ENCODE measurements at places on chromosomes 1 and 21.

DNA sequence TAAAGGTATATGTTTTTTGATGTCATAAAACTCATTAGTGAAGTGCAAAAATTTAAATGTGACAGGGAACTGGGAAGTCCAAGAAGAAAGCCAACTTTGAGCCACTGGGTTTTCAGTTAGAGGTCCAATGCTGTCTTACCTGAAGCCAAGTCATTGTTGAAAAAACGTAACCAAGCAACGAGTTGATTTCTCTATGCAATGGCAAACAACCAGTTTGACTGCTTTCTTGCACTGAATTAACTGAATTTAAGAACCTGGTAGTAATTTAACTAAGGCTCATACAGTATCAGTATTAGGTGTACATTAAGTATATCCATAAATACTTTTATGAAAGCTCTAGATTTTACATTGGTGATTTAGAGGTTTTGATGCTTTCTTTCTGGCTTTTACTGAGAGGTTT is 20.2 kb upstream of the S1PR1 start:
- no peak for DNase-seq

DNA sequence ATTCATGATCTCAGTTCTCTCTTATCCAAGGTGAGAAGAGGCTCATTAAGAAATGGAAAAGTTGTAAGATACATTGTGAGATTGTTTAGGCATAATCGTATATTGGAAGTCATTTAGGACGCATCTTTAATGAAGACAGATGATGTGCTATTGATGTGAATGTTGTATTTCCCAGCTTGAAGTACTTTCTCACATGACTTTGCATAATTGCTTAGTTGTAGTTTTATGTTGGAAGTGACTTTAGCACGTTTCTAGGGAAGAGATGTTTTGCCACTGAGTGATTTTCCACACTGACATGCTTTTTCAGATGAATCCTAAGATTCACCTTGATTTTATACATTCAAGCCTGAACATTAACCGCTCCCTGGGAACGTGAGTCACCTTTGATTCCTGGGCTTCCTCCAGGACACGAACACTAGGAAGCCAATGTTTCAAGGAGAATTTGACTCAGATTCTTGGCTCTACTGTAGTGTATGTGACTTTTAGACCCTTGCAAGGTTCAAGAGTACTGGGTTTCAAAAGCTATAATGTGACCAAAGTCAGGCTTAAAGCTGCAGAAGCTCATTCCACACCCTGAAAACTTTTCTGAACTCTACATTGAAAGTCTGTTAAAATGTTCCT is 27.9 kb downstream of the ANGEL2 start:
- no peak for DNase-seq

DNA sequence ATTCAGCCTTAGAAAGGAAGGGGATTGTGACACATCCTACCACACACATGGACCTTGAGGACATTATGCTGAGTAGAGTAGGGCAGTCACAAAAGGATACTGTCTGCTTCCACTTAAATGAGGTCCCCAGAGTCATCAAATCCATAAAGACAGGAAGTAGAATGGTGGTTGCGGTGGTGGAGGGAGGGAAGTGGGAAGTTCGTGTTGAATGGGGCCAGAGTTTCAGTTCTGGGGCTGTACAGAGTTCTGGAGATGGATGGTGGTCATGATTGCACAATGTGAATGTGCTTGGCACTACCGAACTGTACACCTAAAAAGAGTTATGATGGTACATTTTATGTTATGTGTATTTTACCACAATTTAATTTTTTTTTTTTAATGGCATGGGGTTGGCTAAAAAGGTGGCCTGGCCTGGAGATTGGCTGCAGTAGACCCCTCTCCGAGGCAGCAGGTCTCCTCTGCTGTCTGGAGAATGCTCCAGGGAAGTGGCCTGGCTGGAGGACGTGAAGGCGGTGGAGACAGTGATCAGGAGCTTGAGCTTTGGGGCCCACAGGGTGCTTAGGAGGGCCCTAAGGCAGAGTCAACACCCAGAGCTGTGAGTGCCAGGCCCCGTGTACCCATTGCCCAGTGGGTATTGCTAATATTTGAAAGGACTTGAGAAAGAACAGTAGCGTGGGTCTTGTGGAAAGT is 30.4 kb downstream of the IFNGR2 start:
- DNase-seq = no peak

DNA sequence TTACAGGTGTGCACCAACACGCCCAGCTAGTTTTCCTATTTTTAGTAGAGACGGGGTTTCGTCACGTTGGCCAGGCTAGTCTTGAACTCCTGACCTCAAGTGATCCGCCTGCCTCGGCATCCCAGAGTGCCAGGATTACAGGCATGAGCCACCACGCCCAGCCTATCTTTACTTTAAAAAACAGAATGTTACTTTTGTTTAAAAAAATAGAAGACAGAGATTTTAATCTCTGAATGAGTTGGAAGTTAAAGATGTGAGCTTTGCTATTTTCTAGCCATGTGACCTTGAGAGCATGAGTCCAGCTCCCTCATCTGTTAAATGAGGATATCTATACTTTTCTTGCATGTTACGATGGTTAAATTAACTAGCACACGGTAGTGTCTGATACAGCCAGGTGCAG is 3.9 kb upstream of the PUM1 start:
- no peak for DNase-seq

DNA sequence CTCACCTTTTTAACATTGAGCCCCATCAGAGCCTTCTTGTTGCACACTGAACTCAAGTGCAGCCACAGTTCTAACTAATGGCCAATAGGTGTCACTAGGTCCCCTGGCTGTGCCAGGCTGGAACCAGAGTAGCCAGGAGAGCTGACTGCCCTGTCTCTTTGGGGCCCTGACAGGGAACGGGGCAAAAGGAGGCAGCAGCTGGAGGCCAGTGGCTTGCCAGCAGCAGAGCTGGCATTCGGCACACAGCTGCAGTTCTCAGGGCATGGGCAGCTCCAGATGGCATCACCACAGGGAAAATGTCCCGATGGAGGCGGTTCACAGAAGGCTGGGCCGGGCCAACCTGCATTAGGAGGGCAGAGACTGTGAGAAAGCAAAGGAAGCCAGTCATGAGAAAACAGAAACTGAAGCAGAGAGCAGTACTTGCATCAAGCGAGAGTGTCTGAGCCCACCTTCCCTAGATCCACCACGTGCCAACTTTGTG is 188.6 kb downstream of the FCRL5 start:
- DNase-seq = peak; percentile 84

DNA sequence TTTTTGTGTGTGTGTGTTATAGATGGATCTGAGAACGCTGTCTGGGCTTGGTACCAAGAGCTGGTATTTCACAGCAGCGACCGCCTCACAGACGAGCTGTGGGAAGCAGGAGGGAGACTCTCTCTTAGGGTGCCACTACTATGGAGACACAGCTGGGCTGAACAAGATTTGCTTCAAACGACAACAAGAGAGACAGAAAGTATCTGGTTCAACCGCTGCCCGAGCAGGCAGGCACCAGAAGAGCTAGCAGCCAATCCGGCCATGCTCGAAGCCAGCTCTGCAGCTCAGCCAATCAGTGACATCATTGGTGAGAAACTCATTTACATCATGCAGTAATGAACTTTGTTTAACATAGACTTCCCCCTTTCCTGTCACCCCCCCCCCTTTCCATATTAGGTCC is 341.3 kb downstream of the USP25 start:
- no peak for DNase-seq

- no peak for DNase-seq
These were observed 671.9 kb downstream of the PTPRC start for GRCh38 chr1:199310708-199311107.

DNA sequence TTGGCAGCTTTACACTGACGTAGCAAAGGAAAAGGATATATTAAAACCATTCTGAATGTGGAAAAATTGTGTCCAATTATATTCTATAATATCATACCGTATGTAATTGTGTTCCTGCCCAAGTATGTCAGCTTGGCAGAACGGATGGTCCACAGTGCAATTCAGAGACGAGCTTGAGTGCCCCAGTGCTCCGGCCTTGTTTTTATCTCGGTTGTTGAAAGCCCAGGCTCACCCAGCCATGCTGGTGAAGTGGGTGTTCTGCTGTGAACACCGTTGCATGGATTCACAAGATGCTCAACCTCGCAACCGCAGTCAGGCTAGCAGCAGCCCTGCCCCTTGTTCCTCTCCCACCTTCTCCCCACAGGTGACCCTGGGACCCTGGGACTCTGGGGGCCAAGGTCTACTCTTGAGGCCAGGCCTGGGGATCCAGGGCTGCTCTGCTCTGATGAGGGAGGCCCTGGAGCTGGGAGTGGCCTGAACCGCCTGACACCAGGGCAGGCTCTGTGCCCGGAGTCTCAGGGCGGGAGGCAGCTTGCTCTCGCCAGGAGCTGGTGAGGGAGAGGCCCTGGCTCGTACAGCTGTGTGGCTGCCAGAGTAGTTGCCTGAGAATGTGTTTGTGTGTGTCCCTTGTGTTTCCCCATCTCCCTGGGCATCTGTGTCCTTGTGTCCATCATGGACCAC is 11.2 kb downstream of the PTPRF start:
- DNase-seq = no peak

DNA sequence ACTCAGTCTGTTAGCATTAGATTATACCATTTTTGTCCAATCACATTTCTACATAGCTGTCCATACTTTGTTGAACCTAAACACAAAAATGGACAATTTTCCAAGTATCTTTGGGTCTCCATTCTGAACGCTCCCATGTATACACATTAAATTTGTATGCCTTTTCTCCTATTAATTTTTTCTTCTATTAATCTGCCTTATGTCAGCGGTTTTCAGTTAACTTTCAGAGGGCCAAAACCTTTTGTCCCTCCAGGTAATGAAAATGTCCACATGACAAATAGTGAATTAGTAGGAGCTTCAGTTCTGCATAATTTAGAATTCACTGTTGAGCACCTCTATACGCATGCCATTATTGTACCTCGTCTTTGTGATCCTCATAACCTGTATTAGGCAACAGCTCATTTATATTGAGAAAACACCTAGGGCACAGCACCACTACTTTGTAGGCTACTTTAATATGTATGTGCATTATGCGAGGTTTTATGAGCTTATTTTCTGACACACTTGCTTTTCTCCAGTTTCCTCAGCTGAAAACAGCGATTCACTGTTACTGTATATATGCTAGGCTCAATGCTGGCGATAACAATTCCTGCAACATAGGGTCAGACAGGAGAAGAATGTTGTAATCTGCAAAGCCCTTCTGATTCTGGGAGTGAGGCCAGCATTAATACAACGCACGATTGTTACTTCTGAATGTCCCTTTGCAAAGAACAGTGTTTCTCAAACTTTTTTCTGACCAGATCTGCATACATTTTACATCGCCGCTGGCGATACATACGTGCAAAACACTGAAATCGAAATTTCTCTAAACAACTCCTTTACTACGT is 1.1 kb upstream of the ABCD3 start:
- no peak for DNase-seq

DNA sequence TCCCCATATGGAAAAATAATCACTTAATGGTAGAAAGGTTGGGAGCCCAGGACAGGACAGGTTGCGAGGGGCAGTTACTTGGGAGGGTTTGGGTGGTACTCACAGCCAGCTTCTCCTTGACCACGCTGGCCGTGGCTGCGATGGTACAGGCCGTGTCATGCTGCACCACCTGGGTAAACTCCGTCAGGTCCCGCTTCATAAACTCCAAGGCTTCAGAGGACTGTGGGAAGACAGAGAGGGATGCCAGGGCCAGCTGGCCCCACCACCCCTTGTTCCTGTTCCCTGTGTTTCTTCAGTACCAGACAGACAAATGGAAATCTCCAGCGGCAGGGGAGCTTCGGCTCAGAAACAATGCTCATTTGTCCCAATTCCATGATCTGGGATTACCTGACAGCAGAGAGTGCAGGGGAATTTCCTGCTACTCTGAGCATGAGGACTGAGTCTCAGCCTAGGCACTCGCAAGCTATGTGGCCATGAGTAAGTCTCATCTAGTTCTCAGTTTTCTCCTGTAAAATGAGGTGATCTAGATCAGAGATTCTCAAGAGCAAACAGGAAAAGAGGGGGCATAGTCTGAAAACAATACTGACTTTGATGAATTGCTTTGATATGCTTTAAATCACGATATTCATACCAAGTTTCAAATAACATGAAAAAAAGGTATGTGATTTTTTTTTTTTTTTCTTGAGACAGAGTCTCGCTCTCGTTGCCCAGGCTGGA is 7.4 kb downstream of the BSDC1 start:
- no peak for DNase-seq

- DNase-seq = no peak
These were observed 406 bp downstream of the NME7 start for GRCh38 chr1:169367096-169367685.

- DNase-seq = no peak
These were observed 32.4 kb upstream of the MAB21L3 start for GRCh38 chr1:116078699-116079223.

DNA sequence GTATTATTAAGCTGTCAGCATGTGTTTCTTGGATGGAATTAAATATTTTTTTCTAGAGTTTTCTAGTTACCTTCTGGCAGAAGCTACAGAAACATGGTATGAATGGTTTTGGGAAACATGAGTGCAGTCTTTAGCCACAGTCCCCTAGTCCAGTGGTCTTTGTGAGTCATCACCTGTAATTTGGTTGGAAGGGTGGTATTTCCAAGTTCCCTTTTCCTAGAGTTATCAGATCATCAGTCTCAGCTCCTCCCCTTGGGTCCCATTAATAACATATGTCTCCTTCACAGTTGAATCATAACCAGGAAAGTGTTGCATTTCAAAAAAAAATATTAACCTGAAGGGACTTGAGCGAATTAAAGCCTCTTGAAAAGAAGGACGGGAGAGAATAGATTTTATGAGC is 27.0 kb downstream of the ELAVL4 start:
- DNase-seq = no peak

DNA sequence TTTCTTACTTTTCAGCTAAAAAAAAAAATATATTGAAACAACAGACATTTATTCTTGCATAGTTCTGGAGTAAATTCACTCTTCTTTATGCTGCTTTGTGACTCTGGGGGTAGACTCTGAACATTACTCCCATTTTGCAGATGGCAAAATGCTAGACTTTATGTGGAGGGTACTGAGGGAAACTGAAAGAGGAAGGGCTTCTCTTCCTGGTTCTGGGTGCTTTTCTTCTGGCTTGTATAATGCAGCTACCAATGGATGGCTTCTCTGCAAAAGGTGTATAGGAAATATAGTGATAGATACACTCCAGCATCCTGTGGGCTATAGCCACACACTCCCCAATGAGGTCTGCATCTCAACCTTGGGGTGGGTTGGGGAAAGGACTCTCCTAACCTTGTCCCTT is 19.7 kb upstream of the ZBTB40 start:
- no peak for DNase-seq

DNA sequence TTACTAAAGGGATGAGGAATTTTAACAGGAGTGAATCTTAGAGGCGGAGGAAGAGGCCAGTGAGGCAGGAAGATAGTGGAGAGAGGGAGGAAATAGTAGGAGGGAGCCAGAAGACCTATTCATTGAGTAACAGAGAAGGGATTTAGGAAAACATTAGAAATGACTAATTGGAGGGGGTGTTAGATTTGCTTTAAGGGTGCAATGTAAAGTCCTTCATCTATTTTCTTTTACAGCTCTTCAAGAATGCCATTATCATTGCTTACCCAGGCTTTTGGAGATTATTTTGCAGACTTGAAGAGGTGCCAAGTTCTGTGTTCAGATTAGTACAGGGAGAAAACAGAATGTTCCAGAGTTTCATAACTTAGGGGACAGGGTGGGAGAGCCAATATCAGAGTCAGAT is 33.8 kb downstream of the OR10J1 start:
- DNase-seq = no peak

- DNase-seq = peak; percentile 69
These were observed 500 bp downstream of the EPHA10 start for GRCh38 chr1:37764414-37764825.
